ENCODE measurements at places on chromosomes 2 and 18.

- DNase-seq, result no peak
These were observed 76.1 kb upstream of the SMAD2 start for GRCh38 chr18:48006415-48007175.

GRCh38 chr18:53056064-53056463, 716.1 kb downstream of the DCC start:
- no peak for DNase-seq

- DNase-seq, result no peak
These were observed 95.5 kb upstream of the CRACDL start for GRCh38 chr2:99031481-99031880.

GRCh38 chr2:1373830-1374229, 39.4 kb upstream of the TPO start:
- DNase-seq, result no peak

DNA sequence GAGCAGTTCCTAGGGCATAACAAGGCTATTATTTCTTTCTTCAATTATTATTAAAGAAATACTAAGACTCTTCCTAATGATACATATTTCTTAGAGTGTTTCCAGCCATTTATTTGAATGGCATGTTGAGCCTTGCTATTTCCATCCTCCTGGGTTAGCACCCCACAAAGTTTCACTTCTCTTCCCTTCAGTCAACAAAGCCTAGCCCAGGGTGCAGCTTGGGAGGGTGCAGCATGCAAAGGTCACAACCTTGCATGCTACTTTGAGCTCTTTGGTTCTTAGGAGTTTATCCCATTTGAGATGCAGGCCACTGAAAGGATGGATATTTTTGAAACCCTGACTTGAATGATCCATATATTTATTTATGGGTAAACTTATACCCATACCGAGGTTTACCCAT, 454.4 kb upstream of the MEIS1 start:
- DNase-seq, result no peak

- DNase-seq, result no peak
These were observed 106.9 kb upstream of the PPP1CB start for GRCh38 chr2:28644760-28645159.

- no peak for DNase-seq
These were observed 181.1 kb upstream of the DPP10 start for GRCh38 chr2:114261366-114261765.

- no peak for DNase-seq
These were observed 2.5 kb downstream of the REL start for GRCh38 chr2:60883896-60884295.

- DNase-seq, result no peak
These were observed 201.1 kb downstream of the SMAD2 start for GRCh38 chr18:47729356-47729755.

- DNase-seq, result no peak
These were observed 71.2 kb upstream of the CAVIN2 start for GRCh38 chr2:191917967-191918651.

DNA sequence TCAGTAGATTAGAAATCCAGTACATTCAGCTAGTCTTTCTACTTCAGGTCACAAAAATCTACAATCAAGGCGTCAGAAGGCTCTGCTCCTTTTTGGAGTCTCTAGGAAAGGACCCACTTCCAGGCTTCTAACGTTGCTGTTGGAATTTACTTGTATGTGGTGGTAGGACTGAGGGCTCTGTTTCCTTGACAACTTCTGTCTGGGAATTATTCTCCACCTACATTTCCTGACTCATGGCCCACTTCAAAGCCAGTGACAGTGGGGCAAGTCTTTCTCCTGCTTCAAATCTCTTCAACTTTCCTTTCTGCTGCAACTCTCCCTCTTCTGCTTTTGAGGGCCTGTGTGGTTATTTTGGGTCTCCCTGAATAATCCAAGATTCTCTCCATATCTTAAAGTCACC, 10.4 kb upstream of the TMX3 start:
- DNase-seq, result peak; percentile 22

GRCh38 chr2:68714866-68715265, 19.7 kb upstream of the ARHGAP25 start:
- DNase-seq, result no peak

DNA sequence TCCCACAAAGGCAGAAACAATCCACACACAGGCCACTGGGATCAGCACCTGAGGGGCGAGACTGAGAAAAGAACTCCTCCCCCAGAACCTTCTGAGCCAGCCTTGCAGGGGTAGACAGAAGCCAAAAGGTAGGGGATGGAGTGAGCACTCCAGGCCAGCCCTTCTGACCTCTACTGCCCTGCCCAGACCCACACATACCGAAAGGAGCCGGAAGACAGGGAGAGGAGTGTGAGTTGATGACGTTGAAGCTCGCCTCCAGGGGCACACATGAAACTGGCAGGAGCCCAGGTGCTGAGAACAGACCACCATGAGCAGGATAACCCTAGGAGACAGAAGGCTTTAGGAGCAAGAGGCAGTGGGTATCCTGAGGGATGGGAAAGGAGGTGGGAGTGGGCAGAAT, 1.8 kb downstream of the SLC23A3 start:
- no peak for DNase-seq

DNA sequence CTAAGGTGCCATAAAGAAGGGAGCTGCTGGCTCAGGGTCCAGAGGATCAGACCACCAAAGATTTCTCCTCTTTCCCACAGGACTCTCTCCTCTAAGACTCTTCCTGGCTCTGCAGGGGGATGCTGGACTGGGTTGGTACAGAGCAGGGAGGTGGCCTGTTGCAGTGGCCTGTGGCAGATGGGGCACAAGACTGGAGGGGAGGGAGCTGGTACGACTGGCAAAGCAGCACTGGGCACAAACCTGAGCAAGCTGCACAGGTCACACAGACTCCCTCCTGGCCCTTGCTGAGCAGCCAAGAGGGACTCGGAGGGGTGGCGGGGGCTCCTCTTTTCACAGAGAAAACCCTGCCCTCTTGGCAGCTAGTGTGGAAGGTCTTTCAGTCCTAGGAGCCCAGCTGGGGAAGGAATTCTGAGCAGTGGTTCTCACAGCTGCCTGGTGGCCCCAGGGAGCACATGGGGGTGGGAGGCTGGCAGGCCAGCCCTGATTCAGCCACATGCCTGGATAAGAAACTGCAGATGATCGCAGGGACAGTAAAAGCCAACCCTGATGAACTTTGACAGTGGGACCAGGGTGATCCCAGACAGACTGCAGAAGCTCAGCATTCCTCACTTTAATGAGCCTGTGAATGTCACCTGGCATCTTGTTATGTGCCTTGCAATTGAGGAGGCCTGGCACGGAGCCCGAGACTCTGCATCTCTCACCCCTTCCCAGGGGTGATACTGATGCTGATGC, 32.5 kb upstream of the ACAA2 start:
- DNase-seq, result peak; percentile 15

- no peak for DNase-seq
These were observed 324.5 kb upstream of the MYT1L start for GRCh38 chr2:2655453-2656114.

GRCh38 chr2:54103454-54104314, 11.7 kb upstream of the ACYP2 start:
- peak; percentile 82 for DNase-seq

DNA sequence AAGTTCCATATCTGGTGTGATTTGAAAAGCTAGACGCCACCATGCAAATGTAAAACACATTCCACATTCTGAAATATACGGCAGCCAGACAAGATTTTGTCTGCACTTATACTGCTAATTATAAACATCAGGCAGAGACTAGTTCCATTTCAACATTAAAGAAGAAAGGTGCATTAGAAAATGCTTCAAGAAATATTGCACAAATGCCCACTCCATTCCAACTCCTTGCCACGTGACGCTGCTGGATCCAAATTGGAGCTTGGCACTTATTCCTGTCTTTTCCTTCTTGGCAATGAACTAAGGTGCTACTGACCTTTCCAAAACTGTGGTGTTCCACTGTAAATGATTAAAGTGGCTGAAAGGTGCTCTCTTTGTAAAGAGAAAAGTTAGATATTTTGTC, 6.3 kb downstream of the COL6A3 start:
- DNase-seq, result no peak

- no peak for DNase-seq
These were observed 168.5 kb downstream of the FHOD3 start for GRCh38 chr18:36465970-36466369.

GRCh38 chr2:155708071-155708470, 624.5 kb downstream of the NR4A2 start:
- no peak for DNase-seq

DNA sequence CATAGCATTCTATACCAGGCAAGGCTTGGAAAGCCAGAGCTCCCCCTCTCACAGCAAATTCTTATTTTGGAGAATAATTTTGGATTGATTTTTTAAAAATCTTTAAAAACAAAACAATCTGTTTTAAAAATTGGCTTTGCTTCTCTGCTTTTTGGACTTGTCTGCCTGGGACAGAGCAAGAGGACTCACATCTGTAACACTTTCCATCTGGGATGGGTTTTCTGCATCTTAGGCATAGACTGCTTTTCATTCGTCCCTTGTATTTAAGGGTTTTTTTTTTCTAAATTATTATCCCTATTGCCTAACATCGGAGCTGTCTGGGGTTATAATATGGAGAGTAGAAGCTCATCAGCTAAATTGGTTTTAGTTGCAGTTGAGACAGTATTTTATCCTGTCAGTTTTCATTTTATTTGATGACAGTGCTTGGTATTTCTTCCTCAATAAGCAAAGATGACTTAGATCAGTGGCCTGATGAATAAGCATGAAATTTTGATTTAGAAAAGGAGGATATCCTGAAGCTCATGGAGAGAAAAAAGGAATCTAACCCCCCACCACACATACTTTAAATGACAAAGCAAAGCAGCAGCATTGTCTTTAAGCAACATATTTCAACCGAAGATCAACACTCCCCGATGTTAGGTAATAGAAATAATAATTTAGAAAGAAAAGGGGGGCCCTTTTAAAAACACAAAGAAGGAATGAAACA, 2.3 kb upstream of the FZD7 start:
- no peak for DNase-seq

- DNase-seq, result peak; percentile 1
These were observed 298.9 kb downstream of the EIPR1 start for GRCh38 chr2:3078684-3079083.

All from choroid plexus epithelial cell (primary cell).